ENCODE measurements at places on chromosomes 3 and 15. TPM values are rescaled to one million over a fixed set of nuclear protein-coding genes. Genes with fewer than 3 reads are reported as not detected.
A peak's percentile ranks its signal among the peaks of the same experiment; 100 is the strongest.

GRCh38 chr3:117893638-117894037, 1141.0 kb downstream of the IGSF11 start:
- no peak for DNase-seq

- no peak for DNase-seq
Measured at GRCh38 chr3:186267758-186268157, 94.3 kb downstream of the DGKG start.

- peak; percentile 55 for DNase-seq
Measured at GRCh38 chr3:196159952-196160804, 51.0 kb downstream of the ZDHHC19 start.

Gene AADACL2
- not detected for total RNA-seq

- no peak for DNase-seq
Measured at GRCh38 chr3:143865302-143865701, 17.0 kb upstream of the SLC9A9 start.

Gene GOLGA6L7
- total RNA-seq = not detected

GRCh38 chr3:86986671-86987420, 4.1 kb downstream of the VGLL3 start:
- DNase-seq = no peak

- DNase-seq = no peak
Measured at GRCh38 chr15:42365921-42366550, 6.7 kb downstream of the CAPN3 start.

DNA sequence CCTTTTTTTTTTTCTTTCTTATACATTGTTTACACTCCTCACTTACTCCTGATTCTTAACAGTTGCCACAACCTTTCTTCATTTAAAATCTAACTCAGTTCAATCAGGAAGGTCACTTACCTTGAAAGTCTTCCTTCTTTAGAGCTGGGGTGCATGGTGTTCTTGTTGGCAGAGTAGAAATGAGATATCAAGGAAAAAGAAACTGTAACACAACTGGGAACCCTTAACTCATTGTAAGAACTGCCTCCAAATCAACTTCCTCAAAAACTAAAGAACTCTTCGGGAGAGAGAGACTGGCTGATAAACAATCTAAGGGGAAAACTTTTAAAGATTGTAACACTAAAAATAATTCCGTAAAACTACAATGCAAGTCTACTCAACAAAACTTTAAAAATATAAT, 1.4 kb upstream of the APPL1 start:
- DNase-seq = no peak

DNA sequence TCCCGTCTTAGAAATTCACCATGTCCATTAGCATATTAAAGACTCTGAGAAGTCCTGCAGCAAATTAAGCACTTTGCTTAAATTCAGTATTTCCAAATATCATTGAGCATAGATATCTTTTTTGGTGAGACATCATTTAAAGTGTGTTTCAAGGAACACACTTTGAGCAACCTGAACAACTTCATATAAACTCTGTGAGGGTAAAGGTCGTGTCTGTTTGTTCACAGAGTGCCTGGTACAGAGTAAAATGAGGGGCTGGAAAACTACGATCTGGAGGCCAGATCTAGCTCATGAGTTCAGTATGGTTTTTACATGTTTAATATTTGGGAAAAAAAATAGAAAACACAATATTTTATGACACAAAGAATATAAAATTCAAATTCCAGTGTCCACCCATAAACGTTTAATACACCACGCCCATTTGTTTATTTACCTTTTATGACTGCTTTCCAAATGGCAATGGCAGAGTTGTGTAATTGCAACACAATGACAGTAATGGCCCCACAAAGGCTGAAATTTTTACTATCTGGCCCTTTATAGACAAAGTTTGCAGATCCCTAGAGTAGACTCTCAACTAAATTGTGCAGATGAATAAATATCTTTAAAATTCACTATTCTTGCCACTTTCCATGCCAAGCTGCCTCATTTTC, 67.4 kb downstream of the SNTN start:
- DNase-seq = no peak

Gene ARHGAP31
- total RNA-seq = 9.2 TPM

Gene SHC4
- total RNA-seq = 1.4 TPM

- no peak for DNase-seq
Measured at GRCh38 chr3:173823911-173824460, 426.4 kb downstream of the NLGN1 start.

GRCh38 chr3:182617500-182617899, 175.8 kb upstream of the ATP11B start:
- no peak for DNase-seq

DNA sequence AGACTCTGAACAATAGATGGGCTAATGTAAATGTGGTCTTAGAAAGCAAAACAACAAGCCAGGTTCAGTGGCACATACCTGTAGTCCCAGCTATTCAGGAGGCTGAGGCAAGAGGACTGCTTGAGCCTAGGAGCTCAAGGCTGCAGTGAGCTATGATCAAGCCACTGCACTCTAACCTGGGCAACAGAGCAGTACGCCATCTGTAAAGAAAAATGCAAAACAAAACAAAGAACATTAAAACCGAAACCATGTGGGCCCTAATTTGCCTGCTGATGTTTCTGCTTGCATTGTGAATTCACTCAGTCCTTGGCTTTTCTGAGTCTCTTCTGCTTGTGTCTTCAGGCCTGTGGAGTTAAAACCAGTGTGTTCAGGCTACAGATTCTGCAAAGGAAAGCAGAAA, 56.7 kb downstream of the CCNL1 start:
- DNase-seq = peak; percentile 47
